ENCODE measurements at places on chromosomes 11 and 22.

- no peak for DNase-seq
Observed at GRCh38 chr11:112655371-112655770, 305.8 kb upstream of the NCAM1 start.

- DNase-seq = no peak
Observed at GRCh38 chr22:27726686-27727449, 74.7 kb downstream of the MN1 start.

DNA sequence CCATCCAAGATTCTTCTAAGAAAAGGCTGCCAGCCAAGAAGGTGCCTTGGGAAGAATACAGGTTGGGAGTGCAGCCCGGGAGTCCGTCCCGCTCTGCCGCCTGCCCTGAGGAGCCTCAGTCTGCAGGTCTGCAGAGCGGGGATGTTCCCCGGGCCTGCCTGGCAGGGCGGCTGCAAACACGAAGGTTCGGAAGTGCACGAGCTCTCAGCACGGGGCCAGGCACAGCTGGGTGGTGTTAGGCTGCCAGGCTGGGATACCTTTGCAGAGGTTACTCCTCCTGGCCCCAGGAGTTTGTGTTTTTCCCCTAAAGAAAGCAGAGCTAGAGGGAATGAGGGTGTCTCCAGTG lies 9.4 kb upstream of the PRR5 start:
- no peak for DNase-seq

DNA sequence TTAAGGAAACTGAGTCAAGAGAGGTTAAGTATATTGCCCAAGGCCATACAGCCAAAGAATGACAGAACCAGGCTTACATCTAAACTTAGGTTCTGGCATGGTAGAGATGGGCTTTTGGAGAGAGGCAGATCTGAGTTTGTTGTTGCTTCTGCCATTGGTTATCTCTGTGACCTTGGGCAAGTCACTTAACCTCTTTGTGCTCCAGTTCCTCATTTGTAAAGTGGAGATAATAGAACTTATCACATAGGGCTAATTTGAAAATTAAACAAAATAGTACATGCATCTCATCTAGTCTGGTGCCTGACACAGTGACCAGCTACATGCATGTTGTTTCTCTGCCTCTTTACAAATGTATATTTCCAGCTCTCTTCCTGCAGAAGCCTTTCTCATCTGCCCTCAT lies 47.0 kb upstream of the PLET1 start:
- DNase-seq = no peak

DNA sequence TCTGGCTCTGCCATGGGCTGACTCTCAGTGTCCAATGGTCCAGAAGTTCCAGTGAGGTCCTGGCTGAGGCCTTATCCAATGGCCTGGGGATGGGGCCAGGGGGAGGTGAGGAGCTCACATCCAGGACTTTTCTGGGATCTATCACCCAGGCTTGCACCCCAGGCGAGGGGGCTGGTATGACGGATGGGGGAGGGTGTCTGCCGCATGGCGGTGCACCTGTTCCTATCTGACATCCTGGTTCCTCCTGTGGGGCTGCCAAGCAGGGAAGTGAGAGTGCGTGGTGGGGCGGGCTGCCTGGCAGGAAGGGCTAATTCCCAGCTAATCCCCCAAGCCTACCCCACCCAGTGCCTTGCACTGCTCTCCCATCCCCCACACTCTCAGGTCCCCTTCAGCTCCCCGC lies 102.1 kb downstream of the NECTIN1 start:
- DNase-seq = no peak

DNA sequence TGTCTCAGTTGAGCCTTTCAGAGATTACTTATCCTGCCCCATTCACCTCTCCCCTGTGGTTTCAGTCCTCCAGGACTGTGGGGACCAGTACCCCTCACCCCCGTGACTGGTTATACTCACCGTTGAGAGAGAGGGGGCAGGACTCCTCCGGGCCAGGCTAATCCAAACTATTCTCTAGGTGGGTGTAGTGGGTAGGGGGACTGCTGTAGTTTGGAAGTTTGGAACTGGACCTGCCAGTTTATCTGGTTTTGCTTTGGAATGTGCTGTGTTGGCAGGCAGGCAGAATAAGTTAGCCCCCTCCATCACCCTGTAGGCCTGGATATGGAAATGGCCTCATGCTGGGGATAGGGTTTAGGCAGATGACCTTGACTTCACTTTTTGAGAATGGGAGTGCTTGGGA lies 13.5 kb downstream of the TEAD1 start:
- no peak for DNase-seq

GRCh38 chr11:111456859-111457730 lies 55.1 kb downstream of the BTG4 start:
- no peak for DNase-seq

GRCh38 chr11:62071408-62071807 lies 52.4 kb upstream of the INCENP start:
- no peak for DNase-seq

DNA sequence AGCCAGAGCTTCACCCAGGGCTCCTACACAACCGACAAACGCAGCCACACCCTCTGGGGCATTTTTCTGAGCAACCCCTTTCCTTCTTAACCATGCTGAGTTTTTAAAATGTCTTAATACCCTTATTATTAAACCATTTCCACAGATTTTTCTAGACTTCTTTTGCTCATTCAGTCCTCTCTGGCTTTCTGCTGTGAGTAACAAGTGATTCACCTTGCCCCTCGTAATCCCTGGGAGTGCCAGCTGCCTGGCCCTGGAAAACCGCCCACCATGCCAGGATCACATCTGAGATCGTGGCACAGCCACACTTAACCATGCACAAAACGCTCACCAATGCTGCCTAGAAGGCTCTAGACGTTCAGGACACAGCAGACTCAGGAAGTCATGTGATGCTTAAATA lies 25.4 kb downstream of the YPEL1 start:
- no peak for DNase-seq

- no peak for DNase-seq
Observed at GRCh38 chr11:86805873-86806310, 5.5 kb downstream of the PRSS23 start.

DNA sequence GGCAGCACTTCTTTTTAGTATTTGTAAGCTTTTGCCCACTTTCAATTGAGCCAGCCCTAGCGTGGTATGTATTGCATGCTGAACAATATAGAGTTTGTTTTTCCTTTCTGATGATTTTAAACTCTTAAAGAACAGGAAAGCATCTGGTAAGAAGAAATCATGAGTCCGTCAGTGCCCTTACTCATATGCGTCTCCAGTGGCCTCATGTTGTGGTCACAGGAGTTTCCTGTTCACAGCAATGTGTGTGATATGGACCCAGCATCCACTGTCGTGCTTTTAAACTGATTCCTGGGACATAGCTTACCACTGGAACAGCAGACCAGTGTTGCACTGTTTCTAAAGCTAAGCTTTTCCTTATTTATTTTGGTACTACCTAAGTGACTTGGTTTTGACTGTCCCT lies 40.1 kb downstream of the BID start:
- DNase-seq = no peak

GRCh38 chr22:44930711-44931035 lies 79.1 kb downstream of the PHF21B start:
- no peak for DNase-seq

Data from endothelial cell (in vitro differentiated cells).